ENCODE measurements at places on chromosomes 1 and 21. TPM values are rescaled to one million over a fixed set of nuclear protein-coding genes. Genes with fewer than 3 reads are reported as not detected.

DNA sequence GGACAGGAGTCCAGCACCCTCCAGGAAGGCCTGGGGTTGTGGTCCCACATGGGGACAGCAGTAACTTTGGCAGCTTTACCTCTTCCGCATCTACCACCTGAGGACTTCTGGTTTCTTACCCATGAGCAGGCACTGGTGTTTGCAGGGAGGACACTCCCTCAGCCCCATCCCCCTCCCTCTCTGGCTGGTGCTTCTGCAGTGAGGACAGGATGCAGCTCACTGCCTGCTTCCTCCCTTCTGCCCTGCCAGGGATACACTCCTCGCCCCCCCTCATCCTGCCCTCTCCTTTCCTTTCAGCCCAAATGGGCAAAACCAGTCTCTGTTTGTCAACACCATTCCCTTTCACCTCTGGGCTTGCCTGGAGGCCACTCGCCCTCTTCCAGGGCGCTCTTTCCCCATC, 62.4 kb downstream of the KIRREL1 start:
- H3K4me3 ChIP-seq, result no peak overlapping the region
- DNase-seq, result no peak
- H3K4me1 ChIP-seq, result peaks cover 14% of the 10 kb centered on the region
- no peaks in the 10 kb centered on the region for H3K27me3 ChIP-seq
- no peak overlapping the region for H3K27ac ChIP-seq

DNA sequence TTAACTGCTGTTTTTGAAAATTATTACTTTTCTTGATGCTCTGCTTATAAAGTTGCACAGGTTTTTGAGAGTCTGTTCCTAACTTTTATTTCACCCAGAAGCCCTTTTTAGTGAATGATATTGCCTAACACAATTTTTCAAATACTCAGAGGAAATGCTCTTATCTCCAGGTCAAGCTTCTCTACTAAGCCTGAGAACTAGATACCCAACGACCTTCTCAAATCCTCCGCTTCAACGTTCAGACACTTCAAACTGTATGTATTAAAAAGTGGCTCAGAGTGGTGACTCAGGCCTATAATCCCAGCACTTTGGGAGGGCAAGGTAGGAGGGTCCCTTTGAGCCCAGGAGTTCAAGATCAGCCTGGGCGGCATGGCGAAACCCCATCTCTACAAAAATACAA, 88.5 kb downstream of the ASH1L start:
- H3K4me3 ChIP-seq, result no peak overlapping the region
- H3K36me3 ChIP-seq, result no peaks in the 10 kb centered on the region
- no peak for DNase-seq
- peaks cover 6% of the 10 kb centered on the region for H3K4me1 ChIP-seq
- H3K27ac ChIP-seq, result no peak overlapping the region

DNA sequence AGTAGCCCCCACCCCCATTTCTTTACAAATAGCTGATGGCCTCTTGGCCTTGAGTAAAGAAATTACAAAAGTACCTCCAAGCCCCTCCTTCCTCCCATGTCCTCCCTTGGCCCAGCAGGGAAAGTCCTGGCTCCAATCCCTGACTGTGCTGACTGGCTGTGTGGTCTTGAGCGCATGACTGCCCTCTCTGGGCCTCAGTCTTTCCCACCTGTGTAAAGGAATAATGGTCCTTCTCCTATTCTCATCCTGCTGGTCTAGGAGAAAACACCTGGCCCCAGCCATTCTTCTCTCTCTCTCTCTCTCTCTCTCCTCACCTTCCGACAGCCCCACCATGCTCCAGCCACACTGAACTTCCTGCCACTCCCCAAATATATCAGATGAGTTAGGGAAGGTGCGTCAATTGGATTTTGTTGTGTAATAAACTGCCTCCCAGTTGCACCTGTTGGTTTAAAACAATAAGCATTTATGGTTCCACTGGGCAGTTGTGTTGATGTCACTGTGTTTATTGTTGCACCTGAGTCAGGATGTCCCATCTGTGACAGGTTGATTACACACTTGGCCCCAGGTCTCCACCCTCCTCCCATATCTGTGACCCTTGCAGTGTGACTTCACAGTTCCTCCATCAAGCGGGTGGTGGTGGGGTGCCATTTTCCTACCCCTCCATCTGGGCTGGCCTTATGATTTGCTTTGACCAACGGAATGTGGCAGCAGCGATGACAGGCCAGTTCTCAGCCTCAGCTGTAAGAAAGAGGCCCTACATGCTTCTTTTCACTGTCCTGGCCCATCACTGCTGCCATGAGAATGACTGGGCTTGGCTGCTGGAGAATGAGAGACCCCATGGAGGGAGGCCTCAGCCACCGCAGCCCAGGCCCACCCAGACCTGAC, 22.3 kb upstream of the LRP8 start:
- DNase-seq, result no peak
- H3K27me3 ChIP-seq, result no peaks in the 10 kb centered on the region
- H3K36me3 ChIP-seq, result no peaks in the 10 kb centered on the region
- no peak overlapping the region for H3K27ac ChIP-seq
- H3K4me3 ChIP-seq, result no peak overlapping the region
- H3K4me1 ChIP-seq, result no peaks in the 10 kb centered on the region

- DNase-seq, result no peak
- H3K27me3 ChIP-seq, result no peaks in the 10 kb centered on the region
These were observed 604.9 kb upstream of the PTBP2 start for GRCh38 chr1:96116731-96117130.

GRCh38 chr1:21254335-21254951, 35.8 kb downstream of the ECE1 start:
- no peak overlapping the region for H3K4me3 ChIP-seq
- H3K4me1 ChIP-seq, result peaks cover 20% of the 10 kb centered on the region
- peak; percentile 46 for DNase-seq
- H3K27me3 ChIP-seq, result no peaks in the 10 kb centered on the region
- H3K27ac ChIP-seq, result peak overlapping the region; percentile 4

- peaks cover 5% of the 10 kb centered on the region for H3K27me3 ChIP-seq
- H3K4me1 ChIP-seq, result no peaks in the 10 kb centered on the region
- H3K36me3 ChIP-seq, result no peaks in the 10 kb centered on the region
- no peak overlapping the region for H3K4me3 ChIP-seq
- no peak overlapping the region for H3K27ac ChIP-seq
These were observed 25.0 kb upstream of the CBR3 start for GRCh38 chr21:36109868-36110267.

Gene ZYG11A
- not detected for total RNA-seq

Gene AUNIP
- not detected for total RNA-seq

Data from heart right ventricle (tissue), 16 donors.